NAMALWA (cell line): ENCODE measurements at places on chromosomes 11 and 22.

GRCh38 chr11:115363426-115363825 lies 140.8 kb downstream of the CADM1 start:
- DNase-seq: no peak

GRCh38 chr22:40665312-40665711 lies 14.0 kb upstream of the MCHR1 start:
- DNase-seq: no peak

- no peak for DNase-seq
Measured at GRCh38 chr11:74434528-74434927, 32.8 kb downstream of the KCNE3 start.

- DNase-seq: no peak
Measured at GRCh38 chr22:39481595-39481994, 20.5 kb upstream of the MIEF1 start.

DNA sequence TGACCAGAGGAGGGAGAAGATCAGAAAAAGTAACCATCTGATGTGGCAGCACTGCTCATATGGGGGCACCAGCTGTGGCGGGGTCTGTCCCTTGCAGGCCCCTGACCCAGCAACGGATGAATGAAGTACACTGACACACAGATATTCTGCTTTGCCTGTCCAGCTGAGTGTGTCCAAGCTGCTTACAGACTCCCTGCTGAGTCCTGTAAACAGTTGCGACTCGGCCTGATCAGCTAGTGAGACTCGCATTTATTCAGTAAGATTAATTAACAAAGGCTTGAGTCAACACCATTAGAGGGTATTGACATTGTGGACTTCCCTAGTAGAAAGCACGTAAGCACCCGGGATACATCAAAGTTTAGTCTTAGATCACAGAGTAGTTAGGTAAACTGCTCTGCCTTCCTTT lies 15.3 kb upstream of the OR10D3 start:
- DNase-seq: no peak

DNA sequence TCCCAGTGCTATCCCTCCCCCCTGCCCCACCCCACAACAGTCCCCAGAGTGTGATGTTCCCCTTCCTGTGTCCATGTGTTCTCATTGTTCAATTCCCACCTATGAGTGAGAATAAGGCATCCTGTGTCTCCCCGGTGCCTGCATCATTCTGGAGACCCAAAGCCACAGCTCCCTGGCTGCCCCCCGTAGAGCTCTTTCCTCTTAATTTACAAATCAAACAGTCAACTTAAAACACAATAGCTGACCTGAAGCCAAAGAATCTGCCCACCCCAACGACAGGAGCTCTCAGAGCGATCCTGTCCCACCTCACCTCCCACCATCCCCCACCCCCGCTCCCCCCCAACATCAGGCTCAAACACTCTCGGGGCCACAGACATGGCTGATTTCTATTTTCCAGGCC lies 558.3 kb downstream of the BRD1 start:
- no peak for DNase-seq

DNA sequence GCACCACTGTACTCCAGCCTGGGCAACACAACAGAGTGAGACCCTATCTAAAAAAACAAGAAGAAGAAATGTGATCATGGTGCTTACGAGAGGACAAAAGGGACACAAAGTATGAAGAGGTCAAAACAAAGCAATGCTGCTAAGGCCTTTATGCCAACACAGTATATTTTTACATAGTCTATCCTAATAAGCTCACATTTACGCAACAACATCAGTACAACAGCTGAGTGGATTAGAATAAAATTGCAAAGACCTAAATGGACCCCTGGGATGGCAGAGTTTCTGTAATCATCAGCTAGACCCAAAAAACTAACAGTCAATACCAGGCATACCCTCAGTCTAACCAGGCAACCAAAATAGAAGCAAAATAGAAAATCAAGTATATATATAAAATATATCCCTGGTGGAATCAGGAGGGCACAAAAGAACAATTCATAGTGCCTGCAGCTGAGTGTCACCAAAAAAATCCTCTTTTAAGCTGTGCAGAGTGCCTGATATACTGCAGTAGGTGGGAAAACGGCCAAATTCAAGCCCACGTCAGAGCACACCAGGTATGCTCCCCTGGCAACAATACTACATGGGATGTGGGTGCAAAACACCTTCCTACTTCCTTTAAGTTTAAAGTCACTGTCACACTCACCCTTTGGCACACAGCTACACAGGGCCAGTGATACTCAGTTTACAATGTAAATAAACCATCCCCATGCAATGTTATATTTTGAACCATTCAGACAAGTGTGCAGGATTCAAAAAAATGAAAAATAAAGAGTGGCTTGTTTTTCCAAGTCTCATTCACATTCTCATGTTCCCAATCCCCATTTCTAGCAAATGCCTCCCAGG lies 57.8 kb downstream of the RBFOX2 start:
- no peak for DNase-seq

DNA sequence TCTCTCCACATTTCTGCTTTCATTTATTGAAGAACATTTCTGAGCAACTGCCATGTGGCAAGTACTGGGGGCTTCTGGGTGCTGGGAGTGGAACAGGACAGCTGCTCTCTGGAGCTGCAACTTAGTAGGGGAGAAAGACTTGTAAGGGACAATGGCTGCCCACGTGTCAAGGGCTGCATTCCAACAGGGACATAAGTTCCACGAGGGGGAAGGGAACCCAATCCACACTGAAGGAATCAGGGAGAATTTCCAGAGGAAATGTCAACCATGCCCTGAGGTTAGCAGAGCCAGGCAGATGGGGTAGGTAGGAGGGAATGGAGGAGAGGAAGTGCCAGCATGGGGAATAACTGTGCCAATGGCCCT lies 1.7 kb downstream of the MAPK8IP2 start:
- DNase-seq: no peak

- no peak for DNase-seq
Measured at GRCh38 chr11:29934115-29934638, 82.7 kb downstream of the KCNA4 start.

DNA sequence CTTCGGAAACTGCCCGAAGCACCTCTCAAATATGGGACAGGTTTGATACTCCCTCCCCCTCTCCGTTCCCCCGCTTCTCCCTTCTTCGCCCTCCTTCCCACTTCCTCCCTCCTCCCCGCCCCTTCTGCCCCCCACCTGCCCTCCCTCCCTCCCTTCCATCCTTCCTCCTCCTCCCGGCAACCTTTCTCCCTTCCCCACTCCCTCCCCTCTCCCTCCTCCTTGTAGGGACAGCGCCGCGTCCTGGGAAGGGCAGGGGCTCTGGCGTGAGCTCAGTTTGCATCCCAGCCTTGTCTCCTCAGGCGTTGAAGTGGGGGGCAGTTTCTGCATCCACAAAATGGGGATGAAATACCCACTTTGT lies 6.1 kb upstream of the NFAM1 start:
- DNase-seq: no peak

DNA sequence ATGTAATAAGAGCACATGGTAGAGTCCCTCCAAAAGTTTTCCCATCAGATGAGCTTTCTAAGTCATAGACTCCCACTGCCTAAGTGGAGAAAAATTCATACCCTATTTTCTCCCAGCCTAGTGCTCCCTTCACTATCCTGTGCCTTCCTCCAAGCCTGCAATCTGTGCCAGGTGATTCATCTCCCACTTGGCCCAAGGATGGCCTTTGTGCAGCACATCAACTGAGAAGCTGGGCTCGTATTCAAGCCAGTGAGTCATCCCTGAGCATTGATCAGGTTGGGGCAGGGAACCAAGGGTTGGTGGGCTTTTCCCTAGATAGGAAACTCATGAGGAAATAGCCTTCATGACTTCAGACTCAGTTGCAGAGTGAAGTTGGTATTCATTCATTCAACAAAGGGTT lies 64.6 kb downstream of the PANX1 start:
- no peak for DNase-seq

DNA sequence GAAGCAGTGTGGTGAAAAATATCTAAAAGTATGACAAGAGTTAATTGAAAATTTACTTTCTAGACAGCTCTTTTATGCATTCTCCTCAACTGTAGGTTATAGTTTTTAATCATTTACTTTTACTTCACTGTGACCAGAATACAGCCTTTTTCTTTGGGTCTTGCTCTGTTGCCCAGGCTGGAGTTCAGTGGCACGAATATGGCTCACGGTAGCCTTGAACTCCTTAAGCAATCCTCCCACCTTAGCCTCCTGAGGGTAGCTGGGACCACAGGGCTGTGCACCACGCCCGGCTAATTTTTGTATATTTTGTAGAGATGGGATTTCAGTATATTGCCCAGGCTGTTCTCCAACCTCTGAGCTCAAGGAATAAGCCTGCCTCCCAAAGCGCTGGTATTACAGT lies 5.3 kb downstream of the SC5D start:
- DNase-seq: no peak

DNA sequence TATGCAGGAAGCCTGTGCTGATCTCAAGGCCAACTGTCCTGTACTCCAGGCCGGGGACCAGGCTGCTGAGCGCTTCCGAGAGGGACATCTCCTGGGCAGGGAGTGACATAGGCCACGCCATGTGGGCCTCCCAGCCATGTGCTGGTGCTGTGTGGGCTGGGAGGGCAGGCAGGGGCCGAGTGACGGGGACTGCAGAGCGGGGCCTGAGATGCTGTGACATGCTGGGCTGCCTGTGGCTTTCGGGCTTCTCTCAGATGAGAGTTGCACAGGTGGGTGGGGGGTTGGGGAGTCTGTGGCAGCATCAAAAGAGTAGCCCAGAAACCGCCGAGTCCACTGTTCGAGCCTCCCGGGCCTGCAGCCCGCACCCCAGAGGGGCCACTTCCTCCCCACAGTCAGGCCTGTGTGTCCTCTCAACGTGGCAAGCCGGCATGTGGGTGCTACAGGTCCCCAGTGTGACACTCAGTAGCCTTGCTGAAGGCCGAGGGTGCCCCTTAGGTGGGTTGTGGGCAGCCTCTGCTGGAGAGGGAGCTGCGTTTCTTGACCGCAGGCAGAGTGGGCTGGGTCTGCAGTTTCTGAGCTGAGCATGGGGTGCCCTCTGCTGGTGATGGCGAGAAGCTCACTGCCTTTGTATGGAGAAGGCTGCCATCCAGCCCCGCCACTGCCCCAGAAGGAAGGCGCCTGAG lies 101.2 kb downstream of the BCR start:
- DNase-seq: peak; percentile 87

GRCh38 chr11:2318123-2318522 lies 16.3 kb downstream of the TSPAN32 start:
- DNase-seq: no peak

DNA sequence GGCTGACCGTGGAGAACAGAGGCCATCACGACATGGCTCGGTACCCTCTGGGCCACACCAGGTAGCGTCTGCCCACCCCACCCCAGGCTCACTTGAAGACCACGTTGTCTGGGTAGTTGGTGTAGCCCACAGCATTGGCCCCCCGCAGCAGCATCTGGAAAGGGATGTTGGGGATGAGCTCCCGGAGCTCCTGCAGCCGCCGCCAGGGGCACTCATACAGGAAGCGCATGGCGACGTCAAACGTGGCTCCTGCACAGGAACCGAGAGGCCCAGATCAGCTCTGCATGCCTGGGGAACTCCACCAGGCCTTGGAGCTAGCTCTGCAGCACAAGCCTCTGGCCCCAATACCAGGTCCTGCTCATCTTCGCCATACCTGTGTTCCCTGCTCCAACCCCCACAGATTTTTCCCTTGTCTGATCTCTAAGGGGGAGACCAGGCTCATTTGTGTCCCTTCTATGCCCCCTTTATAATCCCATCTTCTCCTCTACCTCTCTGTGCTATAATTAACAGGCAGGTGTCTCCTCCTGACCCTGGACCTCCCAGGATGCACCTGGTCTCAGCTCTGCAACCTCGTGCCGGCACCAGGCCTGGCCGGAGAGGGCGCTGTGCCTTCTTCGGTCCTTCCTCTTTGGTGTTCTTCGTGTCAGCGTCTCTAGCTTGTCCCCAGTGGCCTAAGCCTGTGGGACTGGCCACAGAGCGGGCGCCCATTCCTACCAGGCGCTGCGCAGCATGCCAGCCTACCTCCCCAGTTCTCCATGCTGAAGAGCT lies 5.0 kb upstream of the LRFN4 start:
- peak; percentile 76 for DNase-seq

GRCh38 chr11:73077454-73077853 lies 64.7 kb downstream of the FCHSD2 start:
- no peak for DNase-seq

DNA sequence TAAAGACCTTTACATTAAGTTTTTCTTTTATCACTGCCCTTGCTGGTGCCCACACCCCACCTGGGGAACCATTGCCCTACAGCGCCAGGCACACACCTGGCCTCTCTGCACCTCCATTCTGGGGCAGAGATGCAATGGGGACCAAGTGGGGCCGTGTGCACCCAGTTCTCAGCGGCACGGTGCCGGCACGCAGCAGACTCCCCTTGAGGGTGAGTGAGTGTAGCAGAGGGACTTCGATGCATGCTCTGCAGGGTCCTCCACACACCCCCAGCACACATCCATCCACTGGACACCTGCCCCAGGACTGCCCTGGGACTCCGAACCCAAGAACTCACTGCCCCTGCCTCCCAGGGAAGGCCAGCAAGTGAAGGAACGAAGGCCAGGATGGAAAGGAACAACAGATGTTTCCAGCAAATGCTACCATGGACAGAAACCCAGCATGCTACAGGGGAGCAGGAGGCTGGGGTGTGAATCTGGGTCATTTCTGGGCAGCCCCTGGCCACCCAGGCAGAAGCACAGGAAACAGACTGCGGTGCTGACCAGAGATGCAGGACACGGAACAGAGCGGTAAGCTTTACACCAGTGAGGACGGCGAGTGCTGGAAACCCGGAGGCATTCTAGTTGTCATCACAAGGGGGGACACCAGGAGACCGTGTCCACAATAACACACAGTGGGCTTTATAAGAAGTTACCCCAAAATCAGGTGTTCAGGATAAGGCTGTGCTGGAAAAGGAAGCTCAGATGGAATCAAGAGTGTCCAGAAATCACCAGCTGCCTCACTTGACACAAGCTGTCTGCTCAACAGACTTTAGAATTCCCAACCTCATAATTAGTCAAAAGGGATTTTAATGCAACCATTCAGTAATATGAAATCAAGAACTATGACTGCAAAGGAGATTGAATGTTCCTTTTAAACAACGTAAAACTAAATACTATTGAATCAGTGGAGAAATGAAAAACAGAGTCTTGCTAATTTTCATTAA lies 32.7 kb upstream of the MOB2 start:
- no peak for DNase-seq

DNA sequence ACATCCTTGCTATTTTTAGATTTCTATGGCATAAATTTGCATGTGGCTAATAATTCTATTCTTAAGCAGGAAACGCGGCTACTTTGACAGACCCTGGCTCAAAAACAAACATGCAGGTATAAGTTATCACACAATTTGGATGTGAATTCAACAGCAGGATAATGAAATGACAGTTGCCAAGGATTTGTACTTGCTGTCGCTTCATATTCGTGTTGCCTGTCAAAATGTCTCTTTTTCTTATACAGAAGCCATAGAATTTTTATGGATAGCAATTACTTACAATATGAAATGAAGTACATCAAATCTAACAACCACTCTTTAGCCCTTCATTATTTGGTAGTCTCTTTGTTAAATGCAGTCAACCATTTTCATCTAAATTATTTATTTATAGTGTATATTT lies 46.4 kb downstream of the DCDC1 start:
- DNase-seq: no peak

- no peak for DNase-seq
Measured at GRCh38 chr11:6825231-6825744, 20.2 kb upstream of the OR10A5 start.
